ENCODE measurements at places on chromosomes 3 and 15.
A peak's percentile ranks its signal among the peaks of the same experiment; 100 is the strongest.

- peak; percentile 85 for DNase-seq
Observed at GRCh38 chr15:64095795-64096667, at the start of gene SNX1. TSS of gene SNX1 (plus strand) at chr15:64095982. CDS start at chr15:64096014, 32 bp downstream.

GRCh38 chr15:78537266-78537905, 2.9 kb upstream of the PSMA4 start:
- DNase-seq: no peak

DNA sequence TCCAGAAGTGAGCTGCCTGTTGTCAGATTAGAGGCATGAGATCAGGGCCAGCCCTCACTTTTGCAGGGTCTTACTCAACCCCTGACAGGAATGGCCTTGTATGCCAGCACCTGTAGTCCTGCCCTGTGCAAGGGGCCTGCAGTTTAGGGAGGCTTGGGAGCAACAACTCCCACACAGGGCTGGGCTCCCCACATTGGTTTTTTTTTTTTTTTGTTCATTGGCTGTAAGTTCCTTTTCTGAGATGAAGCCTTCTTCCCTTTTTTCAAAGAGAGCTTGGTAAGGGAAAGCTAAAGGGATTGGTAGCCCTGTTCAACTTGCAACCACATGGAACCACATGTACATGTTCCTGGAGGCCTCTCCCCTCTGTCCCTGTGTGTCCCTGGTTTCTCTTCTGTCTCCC, 46.4 kb downstream of the TNFAIP8L3 start:
- DNase-seq: no peak

GRCh38 chr3:65030847-65031463, 343.2 kb upstream of the ADAMTS9 start:
- no peak for DNase-seq

- no peak for DNase-seq
Observed at GRCh38 chr3:59392116-59392515, 342.3 kb upstream of the CFAP20DC start.

- DNase-seq: no peak
Observed at GRCh38 chr3:105157766-105158085, 209.0 kb upstream of the ALCAM start.

DNA sequence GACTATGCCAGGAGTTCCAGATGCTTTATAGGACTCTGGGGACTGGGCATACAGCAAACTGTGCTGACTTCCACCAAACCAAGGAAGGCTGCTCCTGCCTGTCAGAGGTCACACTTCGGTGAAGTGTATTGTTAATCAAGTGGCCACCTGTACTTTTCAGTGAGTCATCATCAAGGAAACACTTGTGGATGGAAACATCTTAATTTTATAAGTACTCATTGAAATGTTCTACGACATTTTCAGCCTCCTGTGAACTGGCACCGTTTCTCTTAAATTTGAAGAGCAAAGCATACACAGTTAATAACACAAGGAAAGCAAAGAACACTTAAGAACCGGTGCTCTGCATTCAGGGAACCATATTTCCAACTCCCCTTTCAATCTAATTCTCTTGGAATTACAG, 801.7 kb upstream of the DPPA4 start:
- DNase-seq: no peak
